D341Med (cell line): ENCODE measurements at places on chromosomes 7 and 10.

GRCh38 chr10:80144067-80144695, 11.7 kb downstream of the PLAC9 start:
- no peak for DNase-seq

- DNase-seq: no peak
Measured at GRCh38 chr10:104766341-104766740, 125.3 kb downstream of the SORCS3 start.

- no peak for DNase-seq
Measured at GRCh38 chr7:116653204-116653603, 18.8 kb upstream of the MET start.

GRCh38 chr10:70319824-70320223, 36.0 kb upstream of the NPFFR1 start:
- no peak for DNase-seq

- no peak for DNase-seq
Measured at GRCh38 chr7:142134909-142135308, 23.4 kb downstream of the MGAM2 start.

DNA sequence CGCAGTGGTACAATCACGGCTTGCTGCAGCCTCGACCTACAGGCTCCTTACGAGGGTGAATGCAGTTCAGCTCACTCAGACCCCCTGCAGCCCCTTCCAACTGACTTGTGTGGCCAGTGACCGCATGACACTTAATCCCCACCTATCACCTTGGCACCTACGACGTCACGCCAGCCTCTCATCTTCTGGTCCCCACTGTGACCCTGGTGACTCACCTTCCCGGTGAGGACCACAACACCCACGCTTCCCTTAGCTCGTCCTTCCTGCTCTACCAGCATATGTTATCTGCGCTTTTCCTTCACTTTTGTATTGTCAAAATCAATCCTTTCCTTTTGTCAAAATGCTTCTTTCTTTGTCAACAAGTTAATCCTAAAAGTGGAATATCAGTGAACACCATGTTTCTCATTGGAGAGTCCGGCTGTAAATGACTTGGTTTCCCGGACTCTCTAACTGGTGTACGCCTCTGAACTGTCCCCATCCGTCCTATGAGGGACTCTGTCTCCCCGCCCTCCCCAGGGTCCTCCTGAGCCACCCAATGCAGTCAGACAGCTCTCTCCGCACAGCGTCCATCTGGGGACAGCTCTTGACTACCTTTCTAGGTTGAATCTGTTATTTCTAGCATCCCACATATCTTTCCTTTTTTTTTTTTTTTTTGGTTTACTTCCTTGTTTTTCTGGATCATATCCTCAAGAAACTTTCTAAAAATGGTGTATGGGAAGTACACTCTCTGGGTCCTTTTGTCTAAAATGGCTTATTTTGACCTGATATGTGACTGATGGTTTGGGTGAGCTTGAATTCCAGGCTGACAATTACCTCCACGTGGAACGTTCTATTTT, 37.3 kb downstream of the CFAP46 start:
- DNase-seq: no peak

- no peak for DNase-seq
Measured at GRCh38 chr10:126169899-126170298, 218.4 kb downstream of the ADAM12 start.

- peak; percentile 53 for DNase-seq
Measured at GRCh38 chr10:102670871-102671434, 26.7 kb downstream of the TRIM8 start.

- no peak for DNase-seq
Measured at GRCh38 chr7:121076350-121077164, 88.0 kb downstream of the CPED1 start.

GRCh38 chr10:5563991-5564536, 39.3 kb downstream of the CALML3 start:
- DNase-seq: no peak
